Astrocyte (in vitro differentiated cells and primary cell): ENCODE measurements at places on chromosomes 11 and 22. TPM values are rescaled to one million over a fixed set of nuclear protein-coding genes. Genes with fewer than 3 reads are reported as not detected.

DNA sequence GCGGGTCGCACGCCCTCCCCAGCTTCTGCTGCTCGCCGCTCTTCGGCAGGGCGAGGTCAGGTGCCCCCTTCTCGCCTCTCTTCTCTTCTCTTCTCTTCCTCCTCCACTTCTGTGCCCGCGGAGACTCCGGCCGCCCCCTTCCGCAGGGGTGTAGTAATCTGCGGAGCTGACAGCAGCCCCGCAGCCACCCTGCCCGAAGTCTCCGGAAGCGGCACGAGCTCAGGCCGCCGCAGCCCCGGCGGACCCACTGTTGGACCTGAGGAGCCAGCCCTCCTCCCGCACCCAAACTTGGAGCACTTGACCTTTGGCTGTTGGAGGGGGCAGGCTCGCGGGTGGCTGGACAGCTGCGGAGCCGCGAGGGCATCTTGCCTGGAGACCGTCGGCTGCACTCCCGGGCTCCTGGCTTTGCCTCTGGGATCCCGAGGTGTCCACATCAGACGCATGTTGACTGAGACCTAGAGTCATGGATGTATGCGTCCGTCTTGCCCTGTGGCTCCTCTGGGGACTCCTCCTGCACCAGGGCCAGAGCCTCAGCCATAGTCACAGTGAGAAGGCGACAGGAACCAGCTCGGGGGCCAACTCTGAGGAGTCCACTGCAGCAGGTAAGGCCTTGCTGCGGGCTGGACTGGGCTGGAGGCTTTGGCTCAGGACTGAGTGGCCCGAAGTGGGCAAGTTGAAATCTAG, 486 bp downstream of the STIM1 start:
- no peaks in the 10 kb centered on the region for H3K27me3 ChIP-seq
- no peaks in the 10 kb centered on the region for H3K36me3 ChIP-seq
- peaks cover 13% of the 10 kb centered on the region for H3K4me1 ChIP-seq
- peak overlapping the region; percentile 90 for H3K4me3 ChIP-seq
- DNase-seq = no peak

GRCh38 chr11:12165237-12165875, 55.0 kb downstream of the MICAL2 start:
- peaks cover 69% of the 10 kb centered on the region for H3K4me1 ChIP-seq
- H3K4me3 ChIP-seq = no peak overlapping the region
- H3K27ac ChIP-seq = peak overlapping the region; percentile 99
- H3K27me3 ChIP-seq = no peaks in the 10 kb centered on the region
- DNase-seq = no peak
- H3K36me3 ChIP-seq = peaks cover 56% of the 10 kb centered on the region

GRCh38 chr11:132177106-132177505, 806.7 kb downstream of the NTM start:
- no peak overlapping the region for H3K4me3 ChIP-seq
- no peaks in the 10 kb centered on the region for H3K36me3 ChIP-seq
- peak; percentile 51 for DNase-seq
- H3K27ac ChIP-seq = no peak overlapping the region

- peak overlapping the region; percentile 75 for H3K27ac ChIP-seq
- no peak overlapping the region for H3K4me3 ChIP-seq
- no peak for DNase-seq
- H3K36me3 ChIP-seq = no peaks in the 10 kb centered on the region
- H3K4me1 ChIP-seq = peaks cover 24% of the 10 kb centered on the region
These were observed 14.0 kb downstream of the CELF1 start for GRCh38 chr11:47538741-47539565.

GRCh38 chr22:19576460-19577421, 52.5 kb upstream of the CLDN5 start:
- H3K27ac ChIP-seq = peak overlapping the region; percentile 54
- DNase-seq = peak; percentile 55
- H3K4me3 ChIP-seq = no peak overlapping the region
- H3K4me1 ChIP-seq = peaks cover 8% of the 10 kb centered on the region
- H3K27me3 ChIP-seq = no peaks in the 10 kb centered on the region

- H3K36me3 ChIP-seq = peaks cover 14% of the 10 kb centered on the region
- no peaks in the 10 kb centered on the region for H3K27me3 ChIP-seq
- DNase-seq = no peak
- H3K4me3 ChIP-seq = peak overlapping the region; percentile 67
These were observed 1.2 kb downstream of the C2CD2L start for GRCh38 chr11:119108146-119108856.

DNA sequence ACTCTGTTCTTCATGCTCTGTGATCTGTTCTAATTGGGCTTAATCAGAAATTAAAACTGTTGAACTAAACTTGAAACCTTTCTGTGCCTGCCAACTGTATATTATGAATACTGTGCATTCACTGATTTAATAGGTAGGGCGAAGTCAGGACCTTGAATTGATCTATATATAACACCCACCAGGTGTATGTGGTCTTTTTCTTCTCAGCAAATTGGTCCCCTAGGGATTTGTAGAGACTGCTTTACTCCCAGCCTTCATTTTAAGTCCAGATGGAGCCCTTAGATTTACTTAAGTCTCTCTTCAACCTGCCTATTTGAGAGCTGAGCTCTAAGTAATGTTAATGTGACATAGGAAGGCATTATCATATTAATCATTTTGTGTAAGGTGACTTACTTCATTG, 257.5 kb downstream of the TMEM135 start:
- H3K27me3 ChIP-seq = no peaks in the 10 kb centered on the region
- DNase-seq = no peak
- no peaks in the 10 kb centered on the region for H3K36me3 ChIP-seq
- H3K27ac ChIP-seq = no peak overlapping the region

- no peaks in the 10 kb centered on the region for H3K4me1 ChIP-seq
- no peaks in the 10 kb centered on the region for H3K27me3 ChIP-seq
- DNase-seq = peak; percentile 39
- H3K27ac ChIP-seq = no peak overlapping the region
These were observed 11.2 kb downstream of the KREMEN1 start for GRCh38 chr22:29083933-29084591.

- H3K27me3 ChIP-seq = no peaks in the 10 kb centered on the region
- H3K36me3 ChIP-seq = no peaks in the 10 kb centered on the region
- H3K27ac ChIP-seq = no peak overlapping the region
- no peak for DNase-seq
These were observed 3.5 kb downstream of the KRTAP5-10 start for GRCh38 chr11:71568704-71569349.

DNA sequence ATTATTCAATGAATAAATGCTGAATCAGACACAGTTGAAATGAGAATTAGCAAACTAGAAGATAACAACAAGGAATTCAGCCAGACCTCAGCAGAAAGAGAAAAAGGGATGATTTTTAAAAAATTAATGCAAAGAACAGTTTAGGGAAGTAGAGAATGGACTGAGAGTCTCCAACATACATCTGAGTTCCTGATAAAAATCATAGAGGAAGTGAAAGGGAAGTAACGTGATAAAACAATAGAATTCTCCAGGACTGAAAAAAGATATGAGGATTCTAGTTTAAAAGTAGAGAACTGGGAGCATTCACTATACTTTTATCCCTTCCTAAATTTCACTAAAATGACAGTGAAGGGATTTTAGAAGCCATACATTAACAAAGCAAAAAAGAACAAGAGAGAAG, 592.0 kb downstream of the SOX6 start:
- no peaks in the 10 kb centered on the region for H3K27me3 ChIP-seq
- H3K4me3 ChIP-seq = no peak overlapping the region
- no peak for DNase-seq
- H3K36me3 ChIP-seq = no peaks in the 10 kb centered on the region
- H3K27ac ChIP-seq = no peak overlapping the region

DNA sequence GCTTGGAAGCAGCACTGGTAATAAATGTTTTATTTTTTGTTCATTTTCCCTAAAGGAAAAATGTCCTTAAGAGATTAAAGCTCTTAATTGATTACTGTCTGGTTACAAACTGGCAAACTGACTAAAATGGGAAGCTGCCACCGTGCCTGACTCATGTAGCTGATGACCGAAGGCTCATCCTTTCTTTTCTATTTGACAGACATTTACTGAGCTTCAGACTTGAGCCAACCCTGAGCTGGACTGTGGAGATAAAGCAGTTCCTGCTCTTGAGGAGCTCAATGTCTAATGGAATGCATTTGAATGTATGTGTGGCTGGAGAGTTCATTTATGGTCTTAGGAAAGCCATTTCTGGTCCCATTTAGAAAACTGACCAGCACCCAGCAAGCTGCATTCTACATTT, 91.3 kb downstream of the RNF169 start:
- no peaks in the 10 kb centered on the region for H3K27me3 ChIP-seq
- H3K27ac ChIP-seq = no peak overlapping the region
- no peak overlapping the region for H3K4me3 ChIP-seq
- H3K36me3 ChIP-seq = peaks cover 38% of the 10 kb centered on the region

GRCh38 chr11:131653260-131653659, 282.8 kb downstream of the NTM start:
- H3K27ac ChIP-seq = no peak overlapping the region
- H3K4me1 ChIP-seq = no peaks in the 10 kb centered on the region
- no peaks in the 10 kb centered on the region for H3K27me3 ChIP-seq
- no peaks in the 10 kb centered on the region for H3K36me3 ChIP-seq

- no peak overlapping the region for H3K27ac ChIP-seq
- no peak for DNase-seq
- no peaks in the 10 kb centered on the region for H3K36me3 ChIP-seq
- H3K4me3 ChIP-seq = no peak overlapping the region
- H3K27me3 ChIP-seq = no peaks in the 10 kb centered on the region
These were observed 761.2 kb downstream of the NELL1 start for GRCh38 chr11:21430537-21430936.

DNA sequence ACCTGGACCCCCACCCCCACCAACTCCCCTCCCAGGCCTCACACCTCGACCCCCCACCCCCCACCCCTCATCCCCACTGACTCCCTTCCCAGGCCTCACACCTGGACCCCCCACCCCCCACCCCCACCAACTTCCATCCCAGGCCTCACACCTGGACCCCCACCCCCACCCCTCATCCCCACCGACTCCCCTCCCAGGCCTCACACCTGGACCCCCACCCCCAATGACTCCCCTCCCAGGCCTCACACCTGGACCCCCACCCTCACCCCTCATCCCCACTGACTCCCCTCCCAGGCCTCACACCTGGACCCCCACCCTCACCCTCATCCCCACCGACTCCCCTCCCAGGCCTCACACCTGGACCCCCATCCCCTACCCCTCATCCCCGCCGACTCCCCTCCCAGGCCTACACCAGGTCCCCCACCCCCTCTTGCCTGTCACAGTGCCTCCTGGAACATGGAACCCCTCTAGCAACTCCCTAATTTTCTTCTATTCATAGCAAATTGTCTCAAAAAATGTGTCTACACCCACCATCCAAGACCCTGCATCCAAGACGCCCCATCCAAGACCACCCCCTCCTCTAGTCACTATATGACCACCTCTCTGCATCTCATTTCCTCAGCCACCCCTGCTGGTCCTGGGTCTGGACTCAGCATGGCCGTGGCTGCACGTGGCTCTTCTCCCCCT, 36.9 kb upstream of the BRSK2 start:
- H3K27me3 ChIP-seq = peaks cover 8% of the 10 kb centered on the region
- no peak for DNase-seq
- H3K4me3 ChIP-seq = no peak overlapping the region
- no peaks in the 10 kb centered on the region for H3K4me1 ChIP-seq
- no peak overlapping the region for H3K27ac ChIP-seq

- no peak for DNase-seq
- no peak overlapping the region for H3K4me3 ChIP-seq
- no peak overlapping the region for H3K27ac ChIP-seq
- H3K27me3 ChIP-seq = no peaks in the 10 kb centered on the region
These were observed 5.1 kb upstream of the ZDHHC8 start for GRCh38 chr22:20126284-20127029.

DNA sequence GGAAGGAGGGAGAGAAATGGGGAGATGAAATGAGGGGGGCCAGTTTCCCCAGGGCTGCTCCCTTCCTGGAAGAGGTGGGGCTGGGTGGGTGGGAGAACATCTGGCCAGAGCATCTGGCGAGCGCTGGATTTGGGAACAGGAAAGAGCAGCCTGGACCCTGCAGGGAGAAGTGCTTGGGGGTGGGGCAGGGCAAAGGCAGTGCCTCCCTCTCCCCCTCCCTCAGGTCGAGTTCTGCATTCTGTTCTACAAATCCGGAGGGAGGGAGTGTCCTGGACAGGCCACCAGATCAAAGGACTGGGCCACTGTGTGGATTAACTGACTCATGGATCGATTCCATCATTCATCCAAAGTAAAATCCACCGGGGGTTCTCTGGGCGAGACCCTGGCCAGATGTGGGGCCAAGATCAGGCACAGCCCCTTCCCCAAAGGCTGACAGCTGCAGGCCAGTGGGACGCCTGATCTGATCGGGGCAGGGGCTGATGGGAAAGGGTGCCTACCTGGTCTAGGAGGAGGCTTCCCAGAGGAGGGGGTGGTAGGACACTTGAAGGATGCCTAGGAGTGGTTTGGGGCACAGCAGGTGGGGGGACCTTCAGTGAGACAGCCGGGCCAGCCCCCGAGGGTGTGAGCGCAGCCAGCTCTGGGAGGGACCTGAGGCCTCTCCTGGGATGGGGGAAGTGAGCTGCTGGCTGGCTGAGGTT, 57.5 kb downstream of the CACNA1I start:
- H3K4me3 ChIP-seq = no peak overlapping the region
- no peaks in the 10 kb centered on the region for H3K4me1 ChIP-seq
- H3K27ac ChIP-seq = no peak overlapping the region
- peaks cover 23% of the 10 kb centered on the region for H3K27me3 ChIP-seq

DNA sequence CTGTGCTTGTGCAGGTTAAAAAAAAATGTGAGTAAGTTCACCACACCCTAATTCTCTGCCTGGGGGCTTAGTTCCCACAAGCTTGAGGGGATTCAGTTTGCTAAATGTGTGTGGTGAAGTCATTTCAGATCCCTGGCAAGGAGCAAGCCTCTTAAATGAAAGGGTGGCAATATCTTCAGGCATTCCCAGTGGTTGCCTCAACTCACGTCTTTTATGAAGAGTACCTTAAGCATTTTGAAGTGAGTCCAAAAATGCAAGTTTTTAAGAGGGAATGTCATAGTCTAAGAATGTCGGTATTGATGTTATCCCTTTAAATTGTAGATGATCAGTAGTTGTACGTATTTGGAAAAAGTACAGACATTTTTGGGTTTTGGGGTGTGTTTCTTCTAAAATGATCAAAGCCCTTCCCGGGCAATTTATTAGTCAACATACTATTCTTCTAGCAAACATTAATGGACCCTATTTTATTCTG, 4.9 kb downstream of the TCP11L1 start:
- peak; percentile 98 for DNase-seq
- H3K4me1 ChIP-seq = peaks cover 23% of the 10 kb centered on the region
- H3K27me3 ChIP-seq = no peaks in the 10 kb centered on the region
- no peak overlapping the region for H3K4me3 ChIP-seq
- peaks cover 12% of the 10 kb centered on the region for H3K36me3 ChIP-seq

DNA sequence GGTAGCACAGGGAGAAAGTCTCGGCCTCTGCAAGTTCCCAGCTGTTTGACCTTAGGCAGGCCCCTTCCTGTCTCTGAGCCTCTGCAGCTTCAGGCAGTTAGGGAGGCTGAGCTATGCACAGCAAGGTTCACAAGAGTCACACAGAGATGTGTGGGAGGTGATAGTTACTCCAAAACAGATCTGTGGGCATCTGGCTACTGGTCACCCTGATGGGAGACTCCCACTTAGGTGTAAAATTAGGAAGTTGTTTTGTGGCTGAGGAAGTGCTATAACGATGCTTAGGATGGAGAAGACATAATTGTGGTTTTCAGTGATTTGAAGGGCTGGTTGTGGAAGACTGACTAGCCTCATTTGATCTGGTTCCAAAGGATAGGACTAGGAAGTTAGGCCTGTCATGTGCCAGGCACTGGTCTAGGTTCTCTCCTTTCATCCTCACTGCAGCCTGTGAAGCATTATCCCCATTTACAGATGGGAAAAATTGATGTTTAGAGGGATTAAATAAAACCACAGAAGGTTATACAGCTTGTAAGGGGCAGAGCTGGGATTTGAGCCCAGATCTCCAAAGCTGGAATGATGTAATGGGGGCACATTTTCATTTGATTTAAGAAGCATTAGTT, 13.5 kb downstream of the ACO2 start:
- no peaks in the 10 kb centered on the region for H3K27me3 ChIP-seq
- peak overlapping the region; percentile 55 for H3K27ac ChIP-seq

Gene SOX10
- total RNA-seq = 0.10 and 0.34 TPM in 2 replicates

Gene OR5B21
- not detected in 2 replicates for total RNA-seq

Gene FZD4
- 4.4 and 4.7 TPM in 2 replicates for total RNA-seq

Gene BARX2
- total RNA-seq = not detected in 2 replicates

Gene DEFB131B
- not detected in 2 replicates for total RNA-seq

Gene ALG9
- 24.9 and 31.1 TPM in 2 replicates for total RNA-seq
